ENCODE measurements at places on chromosomes 4 and X.

DNA sequence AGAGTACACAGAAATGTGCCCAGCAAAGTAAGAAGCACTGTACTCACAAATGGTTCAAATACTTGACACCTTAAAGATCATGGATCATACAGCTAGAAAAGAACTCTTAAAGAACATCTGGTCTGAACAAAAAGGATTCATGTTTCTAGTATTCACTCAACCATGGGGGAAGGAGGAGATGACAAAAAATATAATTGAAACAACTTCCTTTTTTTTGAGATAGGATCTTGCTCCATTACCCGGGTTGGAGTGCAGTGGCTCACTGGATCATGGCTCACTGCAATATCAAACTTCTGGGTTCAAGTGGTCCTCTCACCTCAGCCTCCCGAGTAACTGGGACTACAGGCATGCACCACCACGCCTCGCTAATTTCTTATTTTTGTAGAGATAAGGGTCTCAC lies 6.0 kb downstream of the DHX15 start:
- no peak for DNase-seq

- no peak for DNase-seq
Observed at GRCh38 chrX:13022926-13023325, 21.5 kb downstream of the FAM9C start.

- no peak for DNase-seq
Observed at GRCh38 chr4:182770996-182771514, 146.1 kb downstream of the DCTD start.

DNA sequence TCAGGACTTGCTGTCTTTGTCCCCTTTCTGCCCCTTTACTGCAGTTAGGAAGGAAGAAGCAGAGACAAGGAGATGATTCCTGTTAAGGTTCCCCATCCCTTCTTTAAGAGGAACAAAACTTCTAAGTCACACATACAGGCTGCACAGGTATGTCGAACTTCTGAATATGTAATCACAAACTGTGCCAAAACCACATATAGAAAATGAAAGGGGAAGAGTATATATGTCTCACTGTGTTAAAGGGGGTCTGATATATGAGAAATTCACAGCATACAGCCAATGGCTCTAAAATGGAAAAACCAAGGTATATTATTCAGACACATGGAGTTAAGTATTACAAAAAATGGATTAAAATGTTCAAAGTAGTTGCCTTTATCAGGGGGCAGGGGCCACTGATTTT lies 11.7 kb downstream of the CFAP97 start:
- DNase-seq, result no peak

- DNase-seq, result peak; percentile 74
Observed at GRCh38 chrX:104922206-104922621, 298.3 kb downstream of the TEX13A start.

DNA sequence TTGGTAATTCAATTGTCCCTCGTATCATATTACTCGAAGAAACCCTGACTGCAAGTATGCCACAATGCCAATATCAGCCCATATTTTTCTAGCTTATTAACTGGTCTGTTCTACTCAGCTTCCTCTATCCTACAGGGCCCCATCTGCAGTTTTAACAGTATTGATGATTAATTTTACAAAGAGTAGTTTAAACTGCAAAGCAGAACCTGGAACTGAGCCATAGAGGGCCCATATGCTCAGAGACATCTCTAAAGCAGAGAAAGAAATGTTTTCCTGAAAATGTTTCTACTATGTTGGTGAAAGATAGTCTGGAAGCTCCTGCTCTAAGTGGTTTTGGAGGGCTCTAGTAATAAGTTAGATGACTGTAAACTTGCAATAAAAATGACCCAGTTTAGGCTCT lies 259.4 kb upstream of the CENPE start:
- no peak for DNase-seq

GRCh38 chr4:74385386-74385785 lies 20.4 kb downstream of the EREG start:
- no peak for DNase-seq

GRCh38 chr4:61824454-61824853 lies 624.3 kb downstream of the ADGRL3 start:
- no peak for DNase-seq

Measured in WTC11 (cell line).